ENCODE measurements at places on chromosomes 7 and 10.

- DNase-seq, result no peak
These were observed 29.2 kb downstream of the CALML5 start for GRCh38 chr10:5470062-5470751.

DNA sequence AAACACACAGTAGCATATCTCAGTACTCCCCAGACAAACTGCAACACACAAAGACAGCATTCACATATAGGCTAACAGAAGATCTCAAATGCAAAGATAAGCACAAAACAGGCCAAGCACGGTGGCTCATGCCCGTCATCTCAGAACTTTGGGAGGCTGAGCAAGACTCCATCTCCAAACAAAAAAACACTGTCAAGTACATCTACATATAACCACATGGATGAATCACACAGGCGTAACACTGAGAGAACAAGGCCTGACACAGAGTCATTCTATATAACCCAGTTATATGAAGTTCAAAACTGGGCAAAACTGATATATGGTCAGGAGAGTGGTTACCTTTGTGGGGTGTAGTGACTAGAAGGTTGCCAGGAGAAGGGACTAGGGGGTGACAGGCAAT, 506.4 kb downstream of the KCNMA1 start:
- DNase-seq, result no peak

DNA sequence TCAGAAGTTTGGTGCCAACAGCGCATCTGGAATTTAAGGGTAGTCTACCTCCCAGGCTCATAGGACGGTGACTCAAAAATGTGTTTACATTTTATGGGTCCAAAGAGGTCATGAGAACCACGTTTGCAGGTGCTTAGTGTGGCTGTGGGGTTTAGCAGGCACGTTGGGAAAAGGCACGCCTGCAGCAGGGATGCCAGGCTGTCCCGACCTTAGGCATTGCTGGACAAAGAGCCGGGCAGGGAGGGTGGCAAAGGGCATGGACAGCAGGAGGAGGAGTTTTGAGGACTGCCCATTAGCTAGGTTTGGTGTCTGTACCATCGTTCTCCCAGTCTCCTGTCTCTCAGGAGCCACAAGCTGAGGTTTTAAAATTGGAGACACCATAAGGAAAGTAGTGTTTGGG, 104.4 kb downstream of the TRRAP start:
- no peak for DNase-seq

- DNase-seq, result no peak
These were observed 72.9 kb upstream of the CAV2 start for GRCh38 chr7:116426428-116427156.

GRCh38 chr7:30465046-30465810, 13.4 kb downstream of the NOD1 start:
- no peak for DNase-seq

DNA sequence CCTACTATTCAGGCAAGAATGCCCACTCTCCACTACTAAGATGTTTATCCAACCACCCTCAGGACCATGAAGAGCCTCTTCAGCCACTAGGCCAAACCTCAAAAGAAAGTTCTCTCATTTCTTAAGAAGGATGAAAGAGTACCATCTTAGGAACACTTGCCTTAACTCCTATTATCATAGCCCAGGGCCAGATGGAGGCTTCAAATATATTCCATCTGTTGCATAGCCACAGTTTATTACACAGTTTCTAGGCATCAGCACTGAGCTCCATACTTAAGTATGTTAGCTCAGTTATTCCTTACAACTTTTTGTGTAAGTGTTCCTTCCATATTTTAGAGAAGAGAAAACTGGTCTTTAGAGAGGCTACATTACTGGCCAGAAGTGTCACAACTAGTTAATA, 37.4 kb upstream of the YAE1 start:
- no peak for DNase-seq

DNA sequence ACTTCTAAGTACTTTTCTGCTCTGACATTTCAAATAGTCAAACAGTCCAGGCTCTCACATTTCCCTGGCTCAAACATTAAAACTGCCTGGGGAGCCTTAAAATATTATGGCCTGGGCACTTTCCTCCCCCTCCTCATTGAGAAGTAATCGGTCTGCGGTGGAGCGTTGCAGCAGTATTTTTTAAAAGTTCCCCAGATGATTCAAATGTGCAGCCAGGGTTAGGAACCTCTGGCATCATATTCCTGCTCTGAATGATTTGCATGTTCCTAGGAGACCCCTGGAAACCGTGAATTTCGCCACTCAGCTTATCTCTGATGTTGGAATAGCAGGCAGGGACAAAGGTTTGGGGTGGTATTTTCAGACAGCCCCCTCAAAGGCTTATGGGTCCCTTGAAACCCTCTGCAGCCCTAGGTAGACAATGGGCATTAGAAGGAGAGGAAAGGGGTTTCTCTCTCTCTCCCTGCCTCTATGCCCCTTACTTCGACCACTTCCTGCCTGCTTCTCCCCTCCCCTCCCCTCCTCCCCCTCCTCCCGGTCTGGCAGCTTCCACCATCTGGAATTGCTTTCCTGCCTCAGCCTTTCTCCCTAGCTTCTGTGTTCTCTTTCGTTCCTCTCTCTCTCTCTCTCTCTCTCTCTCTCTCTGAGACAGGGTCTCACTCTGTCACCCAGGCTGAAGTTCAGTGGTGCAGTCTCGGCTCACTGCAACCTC, 622.2 kb downstream of the GALNT17 start:
- DNase-seq, result no peak

DNA sequence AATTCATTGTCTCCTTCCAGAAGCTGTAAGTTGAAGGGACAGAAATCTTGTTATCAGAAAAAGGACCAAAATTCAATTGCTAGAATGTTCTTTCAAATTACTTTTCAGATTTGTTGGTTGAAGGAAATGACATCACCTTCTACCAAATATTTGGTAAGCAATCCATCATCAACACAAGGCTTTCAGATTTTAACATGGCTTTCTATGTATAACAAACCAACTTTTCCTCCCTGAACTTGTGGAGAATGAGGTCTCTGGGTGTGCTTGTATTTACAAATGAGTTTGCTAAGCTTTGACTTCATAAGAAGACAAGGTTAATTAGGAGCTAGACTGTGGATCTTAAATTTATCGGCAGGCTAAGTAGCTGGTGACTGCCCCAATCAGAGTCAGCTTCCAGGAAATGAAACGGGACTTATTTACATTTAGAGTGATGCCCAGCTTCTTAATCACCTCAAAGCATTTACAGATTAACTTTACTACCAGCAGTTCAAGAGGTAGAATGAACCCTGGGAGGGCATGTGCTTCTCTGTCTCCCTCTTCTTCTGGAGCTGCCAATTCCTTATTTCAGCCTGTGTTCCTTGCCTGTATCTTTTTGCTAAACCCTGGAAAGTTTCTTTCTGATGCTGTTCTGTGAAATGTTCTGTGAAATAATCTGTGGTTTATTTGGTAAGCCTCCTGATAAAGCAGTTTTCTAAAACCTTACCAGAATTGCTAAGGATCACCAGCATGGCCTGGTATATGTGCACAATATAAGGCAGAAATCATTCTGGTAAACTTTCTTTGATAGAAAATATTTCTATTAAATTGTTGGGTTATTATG, 248.8 kb upstream of the FZD8 start:
- DNase-seq, result no peak

- no peak for DNase-seq
These were observed 22.6 kb upstream of the KBTBD2 start for GRCh38 chr7:32914184-32914583.

GRCh38 chr7:68176974-68177373, 1180.3 kb downstream of the TYW1 start:
- peak; percentile 71 for DNase-seq

DNA sequence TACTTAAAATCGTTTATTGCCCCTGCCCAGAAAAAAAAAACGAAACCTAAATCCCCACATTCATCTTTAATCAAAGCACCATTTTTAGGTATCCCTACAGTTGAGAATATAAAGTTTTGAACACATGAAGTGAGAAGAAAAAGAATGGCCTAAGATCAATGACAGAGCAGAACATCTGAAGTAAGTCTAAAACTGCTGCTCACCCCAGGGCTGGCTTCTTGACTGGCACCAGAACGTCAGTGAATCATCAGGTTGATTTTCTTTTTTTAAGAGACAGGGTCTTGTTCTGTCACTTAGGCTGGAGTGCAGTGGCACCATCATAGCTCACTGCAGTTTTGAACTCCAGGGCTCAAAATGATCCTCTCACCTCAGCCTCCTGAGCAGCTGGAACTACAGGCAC, 24.9 kb downstream of the SHTN1 start:
- DNase-seq, result no peak

GRCh38 chr10:132851451-132851850, 65.5 kb upstream of the NKX6-2 start:
- DNase-seq, result no peak

DNA sequence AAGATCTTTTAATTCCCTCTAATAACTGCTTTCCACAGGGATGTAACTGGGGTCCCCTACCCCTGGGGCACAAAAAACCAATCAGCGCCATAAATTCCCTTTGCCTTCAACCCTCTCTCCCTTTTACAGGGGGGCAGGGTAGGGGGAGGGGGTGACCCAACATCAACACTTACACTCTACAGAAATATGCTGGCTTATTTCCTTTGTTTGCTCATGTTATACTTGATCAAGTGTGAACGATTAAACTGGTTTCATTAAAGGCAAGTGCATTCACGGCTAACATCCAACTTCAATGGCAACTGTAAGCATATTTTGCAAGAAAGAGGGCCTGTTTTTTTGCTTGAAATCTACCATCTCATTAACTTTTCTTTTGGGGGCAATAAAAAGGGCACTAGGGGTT, 2.9 kb downstream of the CTBP2 start:
- DNase-seq, result no peak

DNA sequence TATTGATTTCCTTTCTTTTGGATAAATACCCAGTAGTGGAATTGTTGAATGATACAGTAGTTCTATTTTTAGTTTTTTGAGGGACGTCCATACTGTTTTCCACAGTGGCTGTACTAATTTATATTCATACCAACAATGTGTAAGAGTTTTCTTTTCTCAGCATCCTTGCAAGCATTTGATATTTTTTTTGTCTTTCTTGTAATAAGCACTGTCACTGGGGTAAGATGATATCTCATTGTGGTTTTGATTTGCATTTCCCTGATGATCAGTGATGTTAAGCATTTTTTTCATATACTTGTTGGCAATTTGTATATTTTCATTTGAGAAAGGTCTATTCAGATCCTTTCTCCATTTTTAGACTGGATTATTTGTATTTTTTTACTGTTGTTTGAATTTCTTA, 308.7 kb downstream of the PTEN start:
- DNase-seq, result no peak

- DNase-seq, result no peak
These were observed 123.4 kb upstream of the BTBD16 start for GRCh38 chr10:122147663-122148062.

DNA sequence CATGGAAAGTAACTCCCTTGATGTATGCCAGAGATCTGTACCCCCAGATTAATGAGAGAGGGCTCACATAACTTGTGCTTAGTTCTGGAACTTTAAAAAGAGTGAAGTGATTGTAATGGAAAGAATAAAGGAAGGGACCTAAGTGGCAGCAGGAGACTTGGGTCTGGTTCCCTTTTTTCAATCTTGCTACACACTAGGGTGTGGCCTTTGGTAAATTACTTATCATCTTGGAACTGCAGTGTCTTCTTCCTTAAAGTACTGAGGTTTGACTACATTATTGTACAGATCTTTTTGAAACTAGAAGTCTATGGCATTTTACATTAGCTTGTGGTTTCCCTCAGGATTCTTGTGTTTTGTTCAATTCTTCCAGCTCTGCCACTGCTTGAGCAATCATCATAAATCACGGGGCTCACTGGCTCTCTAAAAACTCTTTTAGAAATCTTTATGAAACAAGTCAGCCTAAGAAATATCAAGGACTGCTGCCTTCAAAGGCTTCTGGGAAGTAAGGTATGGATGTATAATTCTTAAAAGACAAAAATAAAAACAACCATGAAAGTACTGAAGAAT, 22.5 kb upstream of the CHRM2 start:
- no peak for DNase-seq

DNA sequence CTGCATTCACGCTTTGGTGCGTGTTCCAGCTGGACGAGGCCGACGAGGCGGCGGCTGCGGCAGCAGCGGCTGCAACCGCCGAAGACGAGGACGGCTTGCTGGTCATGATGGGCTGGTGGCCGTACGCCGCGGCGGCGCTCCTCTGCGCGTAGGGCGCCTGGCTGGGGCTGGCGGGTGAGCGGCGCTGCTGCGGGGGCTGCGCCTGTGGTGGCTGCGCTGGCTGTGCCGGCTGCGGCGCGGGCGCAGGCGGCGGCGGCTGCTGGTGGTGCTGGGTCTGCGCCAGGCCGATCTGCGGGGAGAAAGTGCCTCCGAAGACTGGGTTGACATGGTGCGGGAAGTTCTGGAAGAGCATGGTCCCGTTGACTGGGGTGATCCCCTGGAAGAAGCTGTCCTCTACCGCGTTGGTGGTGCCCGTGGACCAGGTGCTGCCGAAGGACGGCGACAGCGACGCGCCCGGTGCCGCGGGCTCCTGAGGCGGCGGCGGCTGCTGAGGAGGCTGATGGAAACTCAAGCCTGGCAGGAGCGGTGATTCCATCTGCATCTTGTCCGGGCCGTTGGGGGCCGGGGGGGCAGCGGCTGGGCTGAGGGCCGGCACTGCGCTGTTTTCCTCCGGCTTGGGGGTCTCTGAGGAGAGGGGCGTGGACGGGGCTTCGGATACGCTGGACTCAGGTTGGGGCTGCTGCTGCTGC, 51.1 kb downstream of the CPEB3 start:
- peak; percentile 60 for DNase-seq

- no peak for DNase-seq
These were observed 244.4 kb downstream of the RPS24 start for GRCh38 chr10:78278058-78278404.

DNA sequence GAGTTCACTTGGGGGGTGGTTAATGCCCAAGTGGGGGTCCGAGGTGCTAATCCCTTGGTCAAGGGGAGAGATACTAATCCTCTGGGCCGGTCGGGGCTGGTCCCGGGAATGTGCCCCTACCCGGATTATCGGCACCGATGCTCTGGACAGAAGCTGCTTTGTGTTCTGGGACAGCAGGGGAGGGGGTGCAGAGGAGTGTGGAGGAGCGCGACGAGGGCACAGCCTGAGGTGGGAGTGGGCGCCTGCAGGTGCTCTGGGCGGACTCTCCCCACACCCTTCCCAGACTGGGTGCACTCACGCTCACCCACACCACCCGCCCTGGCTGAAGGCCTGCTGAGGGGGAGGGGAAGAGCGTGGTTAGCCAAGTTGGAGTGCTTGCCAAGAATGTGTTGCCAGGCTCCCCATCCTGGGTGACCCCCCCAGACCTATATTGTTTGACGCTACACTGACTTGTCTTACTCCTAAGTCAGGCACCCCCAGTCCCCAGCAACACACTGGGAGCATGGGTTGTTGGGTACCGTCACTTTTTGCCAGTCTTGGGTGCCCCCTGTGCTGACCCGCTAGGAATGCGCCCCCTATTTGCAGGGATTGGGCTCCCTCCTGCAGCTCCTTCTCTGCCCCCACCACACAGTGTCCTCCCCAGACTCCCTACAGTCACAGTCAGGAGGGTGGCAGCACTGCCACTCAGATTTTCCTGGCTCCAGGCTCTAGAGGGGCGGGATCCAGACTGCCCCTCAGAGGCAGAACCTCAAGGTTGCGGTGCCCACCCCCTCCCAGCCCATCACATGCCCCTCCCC, 1.2 kb downstream of the SLC4A2 start:
- DNase-seq, result no peak

DNA sequence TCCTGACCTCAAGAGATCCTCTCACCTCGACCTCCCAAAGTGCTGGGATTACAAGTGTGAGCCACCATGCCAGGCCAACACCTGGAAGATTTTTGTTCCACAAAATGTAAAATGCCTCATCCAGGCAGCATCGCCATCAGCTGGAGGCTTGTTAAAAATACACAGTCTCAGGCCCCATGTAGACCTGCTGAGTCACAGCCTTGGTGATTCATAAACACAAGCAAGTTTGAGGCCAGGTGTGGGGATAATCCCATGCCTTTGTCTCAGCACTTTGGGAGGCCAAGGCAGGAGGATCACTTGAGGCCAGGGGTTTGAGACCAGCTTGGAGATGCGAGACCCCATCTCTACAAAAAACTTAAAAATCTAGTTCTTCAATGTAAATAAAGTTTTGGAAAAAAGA, 49.1 kb upstream of the FOXK1 start:
- DNase-seq, result no peak
